ENCODE measurements at places on chromosomes 6 and 20.

DNA sequence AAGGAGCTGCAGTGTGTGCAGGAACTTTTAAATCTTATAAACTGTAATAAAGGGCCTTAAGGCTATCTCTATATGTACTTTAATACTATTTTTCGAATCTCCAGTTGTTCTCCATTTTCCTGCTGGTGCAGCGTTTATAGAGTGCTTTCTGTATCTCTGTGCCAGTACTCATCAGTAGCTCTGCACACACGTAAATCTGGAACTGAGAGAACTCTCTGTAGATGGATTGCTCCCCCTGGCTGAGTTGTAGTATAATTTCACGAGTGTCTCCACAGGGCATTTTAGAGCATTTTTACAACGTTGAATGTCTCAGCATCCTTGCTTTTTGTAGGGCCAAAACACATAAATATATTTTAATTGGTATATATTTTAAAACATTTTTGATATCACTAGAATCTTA is 256.5 kb downstream of the TRDN start:
- DNase-seq = no peak

DNA sequence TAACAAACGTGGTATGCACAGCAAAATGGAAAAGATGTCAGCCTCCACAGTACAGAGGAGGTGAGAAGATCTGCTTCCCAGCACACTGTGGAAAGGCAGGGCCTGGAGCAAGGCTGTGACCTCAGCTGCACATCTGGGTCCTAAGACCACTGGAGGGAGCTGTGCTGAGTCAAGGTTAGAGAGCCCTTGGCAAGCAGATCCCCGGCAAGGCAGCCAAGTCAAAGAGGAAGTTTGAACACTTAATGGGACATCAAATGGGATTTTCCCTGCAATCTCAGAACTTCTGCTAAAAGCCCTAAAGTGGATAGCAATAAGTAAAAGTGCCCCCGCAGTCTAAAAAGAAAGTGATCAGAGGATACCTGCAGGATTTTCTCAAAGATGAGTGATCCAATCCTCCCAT is 39.5 kb downstream of the UNC5CL start:
- DNase-seq = no peak

GRCh38 chr6:33869121-33869520 is 65.3 kb upstream of the MLN start:
- DNase-seq = no peak

GRCh38 chr6:33959661-33960344 is 156.0 kb upstream of the MLN start:
- no peak for DNase-seq

DNA sequence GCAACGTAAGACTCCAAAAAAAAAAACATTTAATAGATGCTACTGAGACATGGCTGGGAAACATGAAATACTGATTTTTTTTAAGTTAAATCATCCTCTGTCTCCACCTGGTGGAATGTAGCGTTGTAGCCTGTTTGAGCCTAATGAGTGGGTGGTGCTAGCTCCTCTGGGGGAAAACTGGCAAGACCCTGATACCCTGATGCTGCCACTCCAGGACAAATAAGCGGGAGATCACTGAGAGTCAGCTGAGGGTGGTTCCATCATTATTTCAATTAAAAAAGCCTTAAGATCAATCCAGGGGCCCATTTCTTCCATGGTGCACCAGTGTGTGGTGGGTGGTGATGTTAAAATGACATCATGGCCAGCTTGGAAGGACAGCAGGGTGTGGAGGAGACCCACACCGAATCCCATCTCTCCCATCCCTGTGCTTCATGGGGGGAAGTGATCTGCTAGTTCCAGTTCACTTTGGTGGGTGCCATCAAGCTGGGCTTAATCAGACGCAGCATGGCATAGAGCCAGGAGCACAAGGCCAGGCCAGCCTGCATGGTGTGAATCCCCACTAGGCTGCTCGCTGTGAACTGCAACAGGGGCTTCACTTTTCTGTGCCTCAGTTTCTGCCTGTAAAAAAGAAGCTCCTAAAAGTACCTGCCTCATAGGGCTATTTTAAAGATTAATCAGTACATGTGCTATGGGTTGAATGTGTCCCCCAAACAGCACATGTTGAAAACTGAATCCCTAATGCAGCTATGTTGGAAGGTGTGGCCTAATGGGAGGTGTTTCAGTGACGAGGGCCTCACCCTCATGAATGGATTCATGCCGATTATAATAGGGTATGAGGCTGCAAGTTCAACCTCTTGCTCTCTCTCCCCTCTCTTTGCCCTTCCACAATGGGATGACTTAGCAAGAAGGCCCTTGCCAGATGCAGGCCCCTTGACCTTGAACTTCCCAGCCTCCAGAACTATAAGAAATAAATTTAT is 13.0 kb upstream of the MRPS10 start:
- no peak for DNase-seq

- DNase-seq = no peak
Observed at GRCh38 chr6:12295558-12296254, 5.5 kb downstream of the EDN1 start.

DNA sequence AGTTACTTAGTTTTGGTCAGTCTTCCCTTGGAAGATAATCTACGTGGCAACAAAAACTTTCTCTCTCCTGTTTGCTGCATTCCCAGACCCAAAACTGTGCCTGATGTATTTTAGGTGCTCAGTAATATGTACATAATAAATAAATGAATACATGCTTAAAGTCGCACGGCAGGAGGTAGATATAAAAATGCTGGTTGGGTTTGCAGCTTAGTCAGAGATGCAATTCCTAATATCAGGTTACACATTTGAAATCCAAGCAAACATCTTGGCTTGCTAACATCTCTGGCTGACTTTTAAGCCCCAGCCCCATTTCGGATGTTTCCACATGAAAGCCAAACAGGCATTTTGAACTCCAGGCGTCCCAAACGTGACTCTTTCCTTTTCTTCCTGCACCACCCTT is 91.0 kb downstream of the KCNQ5 start:
- DNase-seq = no peak

DNA sequence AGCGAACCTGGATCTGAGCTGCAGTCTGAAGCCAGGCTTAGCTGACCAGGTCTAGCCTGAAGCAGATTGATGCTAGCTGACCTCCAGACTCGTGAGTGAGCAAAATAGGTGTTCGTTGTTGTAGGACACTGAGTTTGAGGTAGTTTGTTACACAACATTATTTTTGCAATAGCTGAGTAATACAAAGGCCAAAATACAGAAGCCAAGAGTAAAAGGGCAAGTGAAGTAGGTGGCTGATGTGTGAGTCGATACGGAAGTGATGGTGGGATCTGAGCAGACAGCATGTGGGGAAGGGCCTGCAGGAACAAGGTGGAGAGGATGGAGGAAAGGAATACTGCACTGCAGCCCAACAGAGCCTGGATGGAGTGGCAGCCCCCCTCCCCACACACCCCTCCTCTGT is 8.5 kb upstream of the SPATS1 start:
- no peak for DNase-seq

- no peak for DNase-seq
Observed at GRCh38 chr6:43785904-43786303, 15.9 kb downstream of the VEGFA start.

DNA sequence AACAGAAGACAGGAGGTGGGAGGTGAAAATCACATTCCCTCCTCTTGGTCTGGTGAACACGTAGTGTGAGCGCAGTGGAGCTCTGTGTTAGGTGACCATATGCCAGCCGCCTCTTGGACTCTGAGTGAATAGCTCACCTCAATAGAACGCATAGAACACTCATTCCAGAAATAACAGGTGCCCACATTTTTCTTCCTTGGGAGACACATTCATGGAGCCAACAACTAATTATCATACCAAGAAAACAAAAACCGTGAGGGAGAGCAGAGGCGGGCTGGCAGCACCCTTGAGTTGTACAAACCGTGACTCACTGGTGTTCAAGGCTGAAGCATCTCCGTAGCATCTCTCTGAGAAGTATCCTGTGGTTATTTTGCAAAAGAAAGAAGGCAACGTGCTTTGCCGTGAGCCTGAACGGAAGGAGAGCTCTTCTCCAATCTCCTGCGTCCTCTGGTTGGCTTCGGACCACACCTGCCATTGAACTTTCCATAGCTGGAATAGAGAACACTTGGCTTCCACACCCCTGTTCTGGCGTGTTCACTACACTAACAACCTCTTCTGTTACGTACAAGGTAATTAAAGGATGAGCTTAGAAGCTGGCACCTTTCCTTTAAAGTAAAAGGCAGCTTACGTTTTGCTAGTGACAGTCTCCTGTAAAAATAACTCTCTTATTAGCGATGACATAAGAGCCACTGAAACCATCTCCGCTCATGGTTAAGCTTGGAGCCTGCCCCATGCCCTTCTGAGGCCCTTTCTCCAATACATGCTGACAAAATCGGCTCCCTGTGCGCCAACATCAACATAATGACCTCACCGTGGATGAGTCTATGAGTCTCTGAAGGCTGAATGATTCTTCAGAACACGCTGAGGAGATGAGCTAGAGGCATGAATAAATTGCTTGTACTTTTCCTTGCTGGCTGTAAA is 30.2 kb upstream of the SGK1 start:
- DNase-seq = no peak

DNA sequence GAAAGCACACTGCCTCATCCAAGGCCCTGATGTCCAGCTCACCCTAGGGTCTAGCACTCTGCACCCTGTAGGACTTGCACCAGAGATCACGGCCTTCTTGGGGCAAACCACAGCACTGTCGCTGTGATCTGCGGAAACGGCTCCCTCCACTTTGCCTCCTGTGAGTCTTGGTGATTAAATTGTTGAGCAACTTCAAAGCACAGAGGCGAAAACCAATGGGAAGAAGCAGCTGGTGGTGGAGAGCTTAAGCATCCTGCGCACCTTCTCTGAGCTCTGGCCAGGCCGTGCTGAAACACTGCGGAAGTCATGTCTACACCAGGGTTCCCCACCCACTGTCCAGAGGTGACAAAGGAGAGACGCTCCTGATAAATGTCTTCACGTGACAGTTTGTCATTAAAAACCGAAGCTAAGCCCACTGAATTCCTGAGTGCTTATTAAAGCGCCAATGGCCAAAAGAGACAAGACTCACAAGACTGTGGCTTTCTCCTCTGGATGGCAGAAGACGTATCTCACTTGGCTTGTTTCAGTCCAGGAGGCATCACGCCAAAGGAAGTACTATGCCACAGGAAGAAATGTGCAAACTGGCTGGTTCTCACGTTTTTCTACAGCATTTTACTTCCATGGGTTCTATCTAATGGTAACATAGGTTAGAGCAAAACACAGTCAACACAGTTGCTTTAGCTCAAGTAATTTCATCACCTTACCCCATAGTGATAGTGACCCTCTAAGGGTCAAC is 3.1 kb downstream of the RAMACL start:
- DNase-seq = no peak

DNA sequence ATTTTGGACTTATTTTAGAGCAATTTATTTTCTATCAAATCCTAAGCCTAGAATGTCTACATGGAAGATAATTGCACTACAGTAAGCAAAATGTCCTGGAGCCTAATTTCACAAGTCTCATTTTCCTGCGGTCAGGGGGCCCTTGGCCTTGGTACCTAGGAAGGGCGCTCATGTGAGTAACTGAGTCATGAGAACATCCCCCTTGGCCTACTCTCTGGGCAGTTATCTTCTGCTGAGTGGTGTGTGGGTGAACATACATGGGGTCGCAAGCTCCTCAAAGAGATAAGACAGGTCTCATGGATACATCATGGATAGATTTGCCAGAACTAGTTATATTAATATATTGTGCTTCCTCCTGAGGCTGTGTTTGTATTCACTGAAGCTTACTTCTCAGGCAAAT is 211.2 kb upstream of the MARCKS start:
- no peak for DNase-seq

GRCh38 chr6:16437984-16438383 is 199.6 kb downstream of the GMPR start:
- no peak for DNase-seq

DNA sequence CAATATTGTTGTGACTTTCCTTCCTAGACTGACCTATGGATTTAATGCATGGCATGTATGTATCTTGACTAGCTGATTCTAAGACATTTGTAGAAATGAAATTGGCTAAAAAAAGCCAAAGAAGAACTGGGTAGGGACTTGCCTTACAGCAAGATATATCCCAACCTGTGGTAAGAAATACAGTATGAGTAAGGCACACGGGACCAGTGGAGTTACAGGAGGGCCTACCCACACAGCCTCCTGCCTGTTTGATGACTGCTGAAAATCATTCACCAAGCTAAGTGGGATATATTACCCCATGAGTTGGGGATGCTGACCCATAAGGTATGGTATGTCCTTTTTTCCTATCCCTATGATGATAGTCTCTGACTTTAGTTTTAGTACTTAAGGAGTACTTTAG is 112.2 kb downstream of the INSM1 start:
- DNase-seq = no peak

DNA sequence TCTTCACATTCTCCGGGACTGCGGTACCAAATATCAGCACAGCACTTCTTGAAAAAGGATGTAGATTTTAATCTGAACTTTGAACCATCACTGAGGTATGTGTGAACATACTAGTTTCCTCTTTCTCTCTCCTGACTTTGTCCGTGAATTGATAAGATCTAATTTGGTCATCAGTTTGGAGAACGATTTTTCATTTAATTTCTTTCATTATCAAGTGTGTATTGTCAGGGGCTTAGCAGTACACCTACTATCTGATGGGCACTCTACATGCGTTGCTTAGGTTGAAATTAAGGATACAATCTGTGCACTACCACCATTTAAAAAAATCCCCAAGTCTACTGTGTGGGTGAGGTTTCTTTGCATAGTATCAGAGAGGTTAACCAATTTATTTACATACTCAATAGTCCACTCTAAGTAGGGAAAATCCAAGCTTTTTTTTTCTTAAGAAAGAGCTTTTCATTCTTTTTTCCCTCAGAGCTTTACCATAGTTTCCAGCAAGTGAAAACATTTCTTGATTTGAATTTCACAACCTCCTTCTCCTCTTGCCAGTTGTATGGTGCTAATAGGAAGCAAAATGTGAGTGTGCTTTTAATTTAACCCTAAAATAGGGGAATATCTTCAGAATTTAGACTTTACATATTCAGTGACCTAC is 105.4 kb upstream of the ESR1 start:
- no peak for DNase-seq

DNA sequence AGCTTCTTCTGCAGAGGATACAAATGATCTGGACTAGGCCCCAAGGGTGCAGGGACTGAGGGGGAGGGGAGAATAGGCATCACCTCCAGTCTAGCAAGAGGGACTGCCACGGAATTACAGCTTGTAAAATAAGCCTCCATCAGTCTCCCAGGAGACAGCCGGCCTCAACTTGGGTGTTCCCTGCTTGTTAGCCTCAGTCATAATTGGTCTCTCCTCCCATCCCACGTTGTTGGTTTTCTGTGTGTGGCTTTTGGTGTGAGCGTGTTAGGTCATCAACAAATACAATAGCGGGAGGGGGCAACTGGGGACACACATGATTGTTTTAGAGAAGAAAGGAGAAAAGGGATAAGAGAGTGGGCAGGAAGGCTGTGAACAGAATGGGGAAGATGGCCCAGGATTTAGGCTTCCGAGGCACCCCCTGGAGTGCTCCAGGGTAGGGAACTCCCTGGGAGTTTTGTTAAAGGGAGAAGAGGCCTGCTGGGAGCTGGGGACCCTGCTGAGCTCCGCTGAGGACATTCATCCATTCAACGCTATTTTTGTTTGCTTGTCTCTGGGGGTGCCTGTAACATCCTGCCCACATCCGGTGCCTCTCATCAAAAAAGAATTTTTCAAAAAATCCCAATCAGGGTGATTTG is 9.2 kb downstream of the FOXA2 start:
- no peak for DNase-seq

GRCh38 chr6:31712296-31712695 is 2.9 kb upstream of the LY6G6D start:
- DNase-seq = no peak

GRCh38 chr20:37841389-37841788 is 61.5 kb upstream of the VSTM2L start:
- no peak for DNase-seq
